ENCODE measurements at places on chromosomes 12 and 14.

GRCh38 chr14:91918186-91918883 lies 29.2 kb downstream of the FBLN5 start:
- DNase-seq: no peak

- DNase-seq: no peak
Measured at GRCh38 chr14:60274448-60274847, 25.4 kb downstream of the PPM1A start.

GRCh38 chr14:88500611-88501010 lies 54.2 kb downstream of the PTPN21 start:
- DNase-seq: no peak

DNA sequence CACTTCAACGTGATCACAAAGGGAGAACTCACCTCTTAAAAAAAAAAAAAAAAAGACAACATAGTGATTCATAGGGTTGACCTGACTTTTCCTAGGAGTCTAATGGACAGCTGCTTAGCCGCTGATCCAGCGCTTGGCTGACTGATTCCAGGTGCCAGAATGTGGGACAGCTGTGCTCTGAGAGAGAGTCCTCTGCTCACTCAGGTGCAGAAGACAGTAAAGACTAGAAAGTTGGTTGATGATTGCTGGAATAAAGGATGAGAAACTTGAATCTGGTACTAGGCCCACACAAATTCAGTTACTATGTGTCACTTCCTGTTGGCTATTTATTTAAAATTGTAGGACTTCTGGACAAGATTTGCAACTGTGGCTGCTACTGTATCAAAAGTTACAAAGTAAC lies 229.4 kb downstream of the CHST11 start:
- DNase-seq: no peak

GRCh38 chr14:103522649-103523574 lies at the start of gene CKB:
Gene CKB (minus strand): TSS chr14:103522830. CDS start chr14:103522493, 337 bp downstream.
- no peak for DNase-seq

DNA sequence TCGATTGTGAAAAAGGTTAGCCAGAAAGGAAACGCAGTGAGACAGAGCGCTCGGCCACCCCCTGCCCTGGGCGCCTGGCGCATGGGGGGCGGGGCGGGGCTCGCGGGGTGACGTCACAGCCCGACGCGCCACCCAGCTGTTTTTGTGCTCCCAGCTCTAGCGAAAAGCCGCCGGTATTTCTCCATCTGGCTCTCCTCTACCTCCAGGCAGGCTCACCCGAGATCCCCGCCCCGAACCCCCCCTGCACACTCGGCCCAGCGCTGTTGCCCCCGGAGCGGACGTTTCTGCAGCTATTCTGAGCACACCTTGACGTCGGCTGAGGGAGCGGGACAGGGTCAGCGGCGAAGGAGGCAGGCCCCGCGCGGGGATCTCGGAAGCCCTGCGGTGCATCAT lies at the start of gene GABARAPL1:
Gene GABARAPL1, plus strand, starts transcription at position 139 of the 393 bp plus-strand sequence. Its CDS starts 253 bp downstream, at position 392.
- peak; percentile 58 for DNase-seq

All from stimulated activated CD8-positive, alpha-beta memory T cell treated with anti-CD3 and anti-CD28 coated beads, Interleukin-15, amount 100 ng/mL, for 4 hours (primary cell).